ENCODE measurements at places on chromosomes 4 and X.
A peak's percentile ranks its signal among the peaks of the same experiment; 100 is the strongest.

- no peak for DNase-seq
Measured at GRCh38 chrX:64977830-64978229, 1.6 kb upstream of the ZC4H2 start.

- no peak for DNase-seq
Measured at GRCh38 chrX:1321674-1322073, 14.9 kb upstream of the IL3RA start.

DNA sequence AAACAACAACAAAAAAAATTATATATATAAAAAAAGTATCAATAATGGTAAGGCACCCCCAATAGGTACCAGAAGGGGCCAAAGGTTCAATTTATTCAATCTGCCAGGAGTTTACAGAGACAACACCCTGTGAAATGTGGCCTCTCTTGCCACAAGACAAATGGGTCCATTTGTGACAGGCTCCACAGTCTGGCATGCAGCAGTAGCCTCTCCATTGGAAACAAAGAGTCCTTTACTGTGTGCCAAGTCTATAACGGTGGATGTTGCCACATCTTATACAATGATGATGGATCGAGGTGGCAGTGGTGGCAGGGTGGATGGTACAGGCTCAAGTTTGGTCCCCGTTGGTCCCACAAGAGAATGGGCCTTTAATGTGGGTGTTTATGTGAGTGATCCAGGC is 70.1 kb upstream of the SH3RF1 start:
- DNase-seq, result no peak

DNA sequence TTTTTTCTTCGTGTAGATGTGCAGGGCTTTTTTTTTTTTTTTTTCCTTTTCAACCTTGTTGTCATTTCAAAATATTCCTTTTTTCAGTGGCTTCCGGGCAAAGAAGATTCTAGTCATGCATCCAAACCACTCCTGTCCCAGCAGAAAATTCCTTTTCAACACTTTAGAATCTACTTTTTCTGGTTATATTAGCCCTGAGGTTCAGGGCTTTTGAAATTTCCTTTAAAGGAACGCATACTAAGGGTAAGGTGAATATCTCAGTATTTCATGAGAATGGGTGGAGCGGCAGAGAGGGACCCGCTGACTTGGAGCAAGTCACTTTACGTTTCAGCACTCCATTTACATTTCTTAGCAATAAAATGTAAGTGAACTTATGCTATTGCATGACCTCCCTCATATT is 15.6 kb upstream of the TENM3 start:
- DNase-seq, result no peak

GRCh38 chrX:67353651-67354370 is 190.0 kb upstream of the AR start:
- DNase-seq, result no peak

DNA sequence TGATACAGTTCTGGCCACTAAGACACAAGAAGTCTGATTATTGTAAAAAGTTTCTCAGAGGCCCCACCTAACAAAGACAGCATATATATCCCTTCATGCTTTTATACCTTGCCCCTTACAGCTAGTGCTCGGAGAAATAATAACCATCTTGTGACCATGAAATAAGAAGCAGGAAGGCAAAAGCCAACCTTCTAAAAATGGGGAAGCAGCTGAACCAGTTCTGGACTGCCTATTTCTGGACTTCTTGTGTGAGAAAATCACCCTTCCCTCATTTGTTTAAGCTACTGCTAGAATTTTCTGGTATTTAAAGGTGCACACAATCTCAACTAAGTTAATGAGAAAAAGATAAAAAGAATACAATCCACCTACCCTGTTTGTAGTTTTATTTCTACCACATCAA is 87.5 kb downstream of the CNOT6L start:
- peak; percentile 40 for DNase-seq

- DNase-seq, result peak; percentile 20
Measured at GRCh38 chr4:74362347-74362746, 2.6 kb upstream of the EREG start.

DNA sequence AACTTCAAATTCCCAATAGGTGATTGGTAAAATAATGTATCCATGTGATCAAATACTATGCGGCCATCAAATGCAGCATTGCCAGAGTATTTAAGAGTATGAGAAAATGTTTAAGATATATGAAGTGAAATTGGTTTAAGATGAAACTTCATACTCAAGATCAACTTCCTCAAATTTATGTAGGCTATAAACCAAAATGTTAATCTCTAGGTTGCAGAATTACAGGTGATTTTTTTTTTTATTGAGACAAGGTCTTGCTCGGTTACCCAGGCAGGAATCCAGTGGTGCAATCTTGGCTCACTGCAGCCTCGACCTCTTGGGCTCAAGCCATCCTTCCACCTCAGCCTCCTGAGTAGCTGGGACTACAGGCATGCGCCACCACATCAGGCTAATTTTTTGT is 25.3 kb downstream of the ACSL4 start:
- DNase-seq, result peak; percentile 35

DNA sequence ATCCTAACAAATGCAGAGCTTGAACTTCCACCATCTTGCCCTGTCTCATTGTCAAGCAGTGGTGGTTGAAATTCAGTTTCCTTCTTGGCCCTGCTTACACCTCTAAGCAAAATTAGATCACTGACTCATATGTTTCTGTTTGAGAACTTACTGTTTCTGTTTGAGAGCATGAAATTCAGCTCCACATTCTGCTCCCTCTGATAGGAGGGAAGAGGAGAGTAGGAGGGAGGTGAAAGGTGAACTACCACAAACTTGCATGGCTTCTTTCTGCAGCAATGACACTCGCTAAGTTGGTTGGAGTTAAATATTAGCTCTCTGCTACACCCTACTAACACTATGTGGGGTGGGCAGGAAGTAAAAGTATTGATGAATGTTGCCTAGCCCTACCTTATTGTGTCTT is 117.8 kb upstream of the EDA2R start:
- no peak for DNase-seq

- DNase-seq, result no peak
Measured at GRCh38 chr4:30182786-30183185, 537.4 kb upstream of the PCDH7 start.

DNA sequence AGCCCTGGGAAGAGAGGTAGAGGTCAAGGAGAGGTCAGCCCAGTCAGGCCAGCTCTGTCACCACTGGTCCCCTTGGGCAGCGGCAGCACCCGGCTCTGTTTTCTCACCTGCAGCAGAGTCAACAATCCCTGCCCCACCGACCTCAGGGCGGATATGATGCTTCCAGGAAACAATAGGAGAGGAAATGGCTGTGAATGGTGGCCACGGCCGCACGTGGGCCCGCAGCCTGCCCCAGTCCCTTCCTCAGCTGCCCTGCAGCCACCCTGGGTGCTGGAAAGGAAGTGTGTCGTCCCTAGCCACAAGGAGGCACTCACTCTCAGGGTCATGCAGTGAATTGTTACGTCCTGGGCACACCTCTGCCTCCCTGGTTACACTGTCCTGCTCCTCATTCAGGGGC is 92.5 kb upstream of the ENPP6 start:
- DNase-seq, result peak; percentile 11

GRCh38 chrX:40897718-40898270 is 162.5 kb upstream of the MED14 start:
- DNase-seq, result no peak

GRCh38 chrX:139795196-139795595 is 87.2 kb upstream of the MCF2 start:
- no peak for DNase-seq

DNA sequence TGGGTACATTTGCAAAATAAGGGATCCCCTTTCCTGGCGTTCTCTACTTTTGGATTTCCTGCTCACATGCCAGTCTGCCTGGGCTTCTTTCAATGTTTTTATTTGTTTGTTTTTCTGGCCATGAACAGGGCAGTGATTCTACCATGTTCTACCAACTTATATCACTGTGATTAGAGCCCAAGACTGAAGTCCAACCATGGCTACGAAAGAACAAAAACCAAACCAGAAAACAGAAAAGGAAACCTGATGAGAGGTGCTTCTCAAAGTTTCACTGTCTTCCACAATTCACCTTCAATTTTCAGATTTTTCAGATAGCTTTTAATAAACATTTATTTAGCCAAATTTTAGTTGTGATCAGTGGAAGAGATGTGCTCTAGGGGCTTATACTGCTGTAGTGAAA is 187.6 kb upstream of the TACR3 start:
- DNase-seq, result no peak

DNA sequence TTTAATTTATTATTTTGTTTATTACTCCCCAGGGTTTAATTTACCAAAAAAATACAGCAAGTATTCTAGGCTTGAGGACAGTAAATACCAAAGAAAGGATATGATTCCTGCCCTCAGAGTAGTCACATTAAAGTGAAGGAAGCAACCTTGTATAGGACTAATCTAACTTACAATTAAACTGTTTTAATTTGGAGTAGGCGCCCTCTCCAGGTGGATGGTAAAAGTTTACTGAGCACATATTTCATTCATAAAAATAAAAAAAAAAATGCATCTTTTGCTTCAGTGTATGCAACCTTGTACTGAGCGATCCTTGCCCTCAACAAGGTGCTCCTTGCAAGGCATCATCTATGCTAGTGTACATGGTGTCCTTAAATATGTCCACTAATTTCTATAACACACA is 72.0 kb upstream of the MAGEB16 start:
- DNase-seq, result peak; percentile 67

DNA sequence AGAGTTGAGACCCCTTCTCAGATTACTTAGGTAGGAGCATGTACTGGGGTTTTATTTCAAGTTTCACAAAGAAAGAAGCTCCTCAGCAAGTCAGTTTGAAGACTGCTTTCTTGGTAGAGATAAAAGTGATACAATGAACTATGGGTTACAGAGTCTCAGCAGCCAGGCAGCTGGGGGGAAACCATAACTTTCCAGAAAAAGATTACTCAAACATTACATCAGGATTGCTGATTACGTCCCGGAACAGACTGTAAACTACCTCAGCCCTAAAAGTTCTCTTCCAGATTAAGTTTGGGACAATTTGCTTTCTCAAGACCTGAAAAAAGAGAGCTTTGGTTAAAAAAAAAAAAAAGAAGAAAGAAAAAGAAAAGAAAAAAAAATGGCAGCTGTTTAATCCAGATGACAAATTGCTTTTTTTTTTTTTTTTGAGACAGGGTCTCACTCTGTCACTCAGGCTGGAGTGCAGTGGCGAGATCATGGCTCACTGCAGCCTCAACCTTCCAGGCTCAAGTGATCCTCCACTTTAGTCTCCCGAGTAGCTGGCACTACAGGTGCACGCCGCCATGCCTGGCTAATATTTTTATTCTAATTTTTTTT is 16.6 kb downstream of the SAT1 start:
- peak; percentile 78 for DNase-seq

GRCh38 chrX:82734140-82734539 is 774.0 kb upstream of the POU3F4 start:
- peak; percentile 14 for DNase-seq

- no peak for DNase-seq
Measured at GRCh38 chr4:95715830-95716229, 124.1 kb upstream of the PDHA2 start.

- no peak for DNase-seq
Measured at GRCh38 chr4:112840061-112840460, 203.1 kb downstream of the LARP7 start.

DNA sequence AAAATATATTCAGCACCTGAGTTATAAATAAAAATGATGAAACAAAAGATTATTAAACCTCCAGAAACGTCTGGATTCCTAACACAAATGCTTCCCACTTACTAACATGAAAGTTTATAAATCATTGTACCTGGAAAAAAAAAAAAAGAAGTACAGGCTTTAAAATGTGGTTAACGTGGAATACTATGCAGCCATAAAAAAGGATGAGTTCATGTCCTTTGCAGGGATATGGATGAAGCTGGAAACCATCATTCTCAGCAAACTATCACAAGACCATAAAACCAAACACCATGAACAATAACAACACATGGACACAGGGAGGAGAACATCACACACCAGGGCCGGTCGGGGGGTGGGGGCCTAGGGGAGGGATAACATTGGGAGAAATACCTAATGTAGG is 160.5 kb downstream of the ADAMTS3 start:
- DNase-seq, result no peak

GRCh38 chrX:107827852-107828251 is 2.2 kb downstream of the MID2 start:
- no peak for DNase-seq

DNA sequence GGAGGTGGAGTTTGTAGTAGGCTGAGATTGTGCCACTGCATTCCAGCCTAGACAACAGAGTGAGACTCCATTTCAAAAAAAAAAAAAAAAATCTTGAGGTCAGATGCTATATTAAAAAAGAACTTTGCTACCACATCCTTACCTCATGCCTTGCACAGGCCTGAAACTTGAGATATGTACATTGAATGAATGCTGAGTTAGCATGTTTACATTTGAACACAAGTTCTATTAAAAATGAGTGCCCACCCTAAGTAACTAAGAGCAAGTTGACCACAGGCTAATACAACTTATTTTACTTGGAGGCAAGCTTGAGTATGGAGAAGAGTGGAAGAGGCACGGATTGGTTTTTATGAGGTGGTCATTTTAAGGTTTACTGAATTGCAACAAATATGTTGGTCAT is 276.6 kb upstream of the GATB start:
- no peak for DNase-seq

- no peak for DNase-seq
Measured at GRCh38 chrX:7926914-7927258, 327 bp downstream of the PNPLA4 start.

- DNase-seq, result no peak
Measured at GRCh38 chr4:7132249-7132648, 60.1 kb upstream of the SORCS2 start.

- DNase-seq, result no peak
Measured at GRCh38 chr4:90824266-90825150, 697.3 kb downstream of the CCSER1 start.

- DNase-seq, result no peak
Measured at GRCh38 chr4:58551676-58552075, 1441.5 kb upstream of the IGFBP7 start.

DNA sequence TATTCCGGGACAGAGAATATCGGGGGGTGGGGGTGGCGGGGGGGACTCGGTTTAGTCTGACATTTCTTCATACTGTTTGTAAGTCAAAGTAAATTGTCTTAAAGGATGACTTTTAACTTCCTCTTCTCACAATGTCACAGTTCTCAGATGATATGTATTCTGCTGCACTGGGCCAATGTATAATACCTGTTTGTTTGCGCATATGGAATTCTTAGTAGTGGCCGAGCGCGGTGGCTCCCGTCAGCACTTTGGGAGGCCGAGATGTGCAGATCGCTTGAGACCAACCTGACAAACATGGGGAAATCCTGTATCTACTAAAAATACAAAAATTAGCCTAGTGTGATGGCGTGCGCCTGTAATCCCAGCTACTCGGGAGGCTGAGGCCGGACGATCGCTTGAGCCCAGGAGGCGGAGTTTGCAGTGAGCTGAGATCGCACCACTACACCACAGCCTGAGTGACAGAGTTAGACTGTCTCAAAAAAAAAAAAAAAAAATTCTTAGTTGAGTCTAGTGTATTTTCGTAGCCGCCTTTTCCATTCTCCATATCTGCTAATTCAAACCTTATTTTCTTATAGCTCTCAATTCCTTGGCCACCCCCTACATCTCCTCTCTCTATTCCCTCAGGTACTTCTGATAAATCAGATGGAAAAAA is 851 bp downstream of the POLR2B start:
- DNase-seq, result peak; percentile 65

DNA sequence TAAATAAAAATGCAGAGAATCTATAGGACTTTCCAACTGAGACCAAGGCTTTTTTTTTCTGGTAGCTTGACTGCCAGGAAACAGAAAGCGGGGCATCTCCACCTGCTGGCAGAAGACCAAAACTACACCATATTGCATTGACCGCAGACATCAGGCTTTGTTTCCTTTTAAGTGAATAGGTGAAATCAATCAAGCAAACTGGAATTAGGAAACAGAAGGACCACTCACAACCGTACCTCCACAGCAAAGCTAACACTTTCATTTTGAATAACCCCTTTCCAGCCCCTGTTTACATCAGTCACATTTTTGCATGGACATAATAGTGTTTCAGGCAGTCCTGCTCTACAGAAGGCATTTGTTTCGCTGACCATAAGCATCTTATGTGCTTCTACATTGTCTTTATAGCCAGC is 218.2 kb downstream of the IDS start:
- peak; percentile 68 for DNase-seq
